ENCODE measurements at places on chromosomes 2 and 18. TPM values are rescaled to one million over a fixed set of nuclear protein-coding genes. Genes with fewer than 3 reads are reported as not detected.

ALPP gene
- not detected for total RNA-seq

RGPD5 gene
- 20.3 TPM for total RNA-seq

MAPK4 gene
- total RNA-seq, result not detected

EFR3B gene
- not detected for total RNA-seq

SMCHD1 gene
- 162 TPM for total RNA-seq

DNER gene
- not detected for total RNA-seq

UCN gene
- 2.2 TPM for total RNA-seq

ADI1 gene
- 28.5 TPM for total RNA-seq

WNT10A gene
- total RNA-seq, result 1.4 TPM

TNFRSF11A gene
- total RNA-seq, result 26.0 TPM

RRM2 gene
- total RNA-seq, result 546 TPM

VWC2L gene
- not detected for total RNA-seq

NTSR2 gene
- not detected for total RNA-seq

- DNase-seq, result no peak
Observed at GRCh38 chr2:98334439-98335078, 11.7 kb upstream of the CNGA3 start.

GRCh38 chr2:141522048-141522447 is 608.8 kb downstream of the LRP1B start:
- no peak for DNase-seq

- DNase-seq, result no peak
Observed at GRCh38 chr18:69999656-70000055, 52.0 kb upstream of the CD226 start.

DNA sequence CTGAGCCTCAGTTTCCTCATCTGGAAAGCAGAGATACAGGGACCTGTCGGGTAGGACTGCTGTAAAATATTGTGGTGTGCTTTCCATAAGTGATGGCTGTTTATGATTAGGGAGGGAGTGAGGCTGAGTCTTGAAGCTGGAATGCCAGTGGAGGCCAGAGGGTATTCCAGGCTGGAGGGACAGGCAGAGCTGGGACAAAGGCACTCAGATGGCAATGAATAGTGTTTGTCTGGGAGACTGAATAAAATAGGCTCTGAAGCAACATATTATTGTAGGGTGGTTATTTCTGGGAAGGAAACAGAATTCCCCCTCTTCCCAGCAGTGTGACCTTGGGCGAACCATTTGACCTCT is 120.7 kb downstream of the INHBB start:
- DNase-seq, result no peak

DNA sequence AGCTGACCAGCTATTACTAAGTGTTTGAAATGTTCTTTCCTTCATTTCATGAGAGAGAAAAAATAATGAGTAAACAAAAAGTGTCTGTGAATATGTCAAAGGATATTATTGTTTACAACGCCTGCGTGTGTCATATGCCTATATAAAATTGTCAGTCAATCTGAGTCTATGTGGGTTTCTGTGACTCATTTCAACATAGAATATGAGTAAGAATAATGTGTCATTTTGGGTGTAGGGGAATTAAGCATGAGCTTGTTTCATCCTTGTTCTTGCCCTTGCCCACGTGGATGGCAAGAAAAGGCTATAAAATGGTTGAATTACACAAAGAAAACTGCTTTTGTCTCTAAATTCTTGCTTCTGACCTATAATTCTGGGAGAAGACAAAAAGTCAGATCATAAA is 466.0 kb downstream of the PTH2R start:
- DNase-seq, result no peak

DNA sequence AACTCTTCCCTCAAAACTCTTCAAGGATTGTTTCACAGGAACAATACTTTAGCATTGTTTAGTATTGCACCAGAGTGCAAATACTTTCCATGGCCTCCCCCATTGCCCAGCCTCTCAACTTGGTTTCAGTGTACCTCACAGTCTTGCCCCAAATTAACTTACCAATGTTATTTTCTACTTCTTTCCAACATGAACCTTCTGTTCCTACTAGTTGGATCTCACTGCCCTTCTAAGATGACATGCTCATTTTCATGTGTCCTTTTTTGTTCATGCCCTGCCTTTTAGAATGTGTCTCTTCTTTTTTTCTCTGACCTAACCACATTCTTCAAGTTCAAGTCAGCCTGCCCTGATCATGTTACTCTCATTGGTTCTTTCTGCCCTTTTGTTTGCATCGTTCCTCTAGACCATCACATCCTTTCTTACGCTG is 4.1 kb downstream of the SPATS2L start:
- no peak for DNase-seq

DNA sequence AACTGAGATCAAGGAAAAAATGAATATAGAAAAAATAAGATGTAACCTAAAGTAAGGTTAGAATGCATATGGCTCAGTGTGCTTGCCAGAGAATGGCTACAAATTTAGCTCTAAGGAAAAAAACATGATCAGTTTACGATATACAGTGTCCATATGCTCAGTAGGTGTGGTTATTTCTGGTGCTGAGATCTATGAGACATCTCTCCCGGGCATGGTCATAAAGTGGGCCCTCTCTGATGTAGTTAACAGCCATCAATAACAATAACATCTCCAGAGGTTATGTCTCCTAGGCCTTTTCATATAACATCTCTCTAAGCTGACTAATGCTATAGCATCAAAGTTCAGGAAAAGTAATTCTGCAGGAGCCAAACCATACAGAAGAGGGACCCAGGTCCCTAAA is 56.3 kb upstream of the UBE2E3 start:
- DNase-seq, result no peak

- peak; percentile 5 for DNase-seq
Observed at GRCh38 chr2:240647503-240648154, 22.3 kb downstream of the GPR35 start.

DNA sequence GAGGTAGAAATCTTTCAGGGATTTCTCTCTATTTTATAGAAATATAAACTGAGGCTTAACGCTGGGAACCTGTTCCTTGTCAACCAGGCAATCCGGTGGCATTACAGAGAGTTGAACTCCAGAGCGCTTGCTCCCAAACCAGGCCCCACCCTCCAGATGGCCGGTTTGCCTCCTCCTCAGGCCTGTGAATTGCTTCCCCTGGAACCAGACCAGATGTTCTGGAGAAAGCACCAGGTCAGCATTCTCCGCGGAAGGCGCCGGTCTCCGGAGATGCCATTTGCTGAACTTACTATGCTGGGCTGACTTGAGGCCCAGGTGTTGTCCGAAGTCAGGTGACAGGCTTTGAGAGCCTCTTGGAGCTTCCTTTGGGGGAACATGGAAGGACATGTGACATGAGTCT is 17.2 kb downstream of the TNP1 start:
- DNase-seq, result no peak

DNA sequence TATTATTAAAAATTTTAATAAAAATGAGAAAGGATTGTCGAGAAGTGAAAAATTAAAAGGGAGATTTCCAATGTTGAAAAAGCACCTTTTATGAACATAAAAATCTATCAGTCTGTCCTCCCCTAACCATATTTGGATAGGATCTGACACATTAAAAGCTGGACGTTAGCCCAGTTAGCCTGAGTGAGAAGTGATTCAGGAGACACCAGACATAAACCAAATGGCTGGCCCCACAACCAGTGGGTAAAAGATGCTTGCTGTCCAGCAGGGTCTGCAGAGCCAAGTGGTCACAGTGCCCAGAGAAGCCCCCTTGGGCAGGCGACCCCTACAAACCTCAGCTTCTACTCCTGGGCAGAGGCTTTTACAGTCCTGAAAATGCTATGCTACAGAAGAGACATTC is 253.8 kb upstream of the LYPD1 start:
- DNase-seq, result no peak

DNA sequence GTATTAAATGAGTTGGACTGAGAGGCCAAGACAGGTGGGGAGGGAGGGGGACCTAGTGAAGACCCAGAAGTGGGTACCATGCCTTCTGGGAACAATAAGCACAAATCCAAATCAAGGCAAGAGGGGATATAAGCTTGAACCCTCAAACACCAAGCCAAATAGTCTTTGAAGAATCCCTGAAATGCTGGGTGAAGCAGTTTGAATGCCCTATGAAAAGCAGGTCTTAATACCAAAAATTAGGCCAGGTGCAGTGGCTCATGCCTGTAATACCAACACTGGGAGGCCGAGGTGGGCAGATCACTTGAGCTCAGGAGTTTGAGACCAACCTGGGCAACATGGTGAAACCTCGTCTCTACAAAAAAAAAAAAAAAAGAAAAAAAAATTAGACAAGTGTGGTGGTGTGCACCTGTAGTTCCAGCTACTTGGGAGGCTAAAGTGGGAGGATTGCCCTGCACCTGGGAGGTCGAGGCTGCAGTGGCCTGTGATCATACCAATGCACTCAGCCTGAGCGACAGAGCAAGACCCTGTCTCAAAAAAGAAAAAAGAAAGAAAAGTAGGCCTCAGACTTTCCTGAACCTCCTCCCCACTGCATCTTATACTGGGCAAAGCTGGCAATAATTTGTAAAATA is 3.5 kb downstream of the PCBP1 start:
- DNase-seq, result no peak

DNA sequence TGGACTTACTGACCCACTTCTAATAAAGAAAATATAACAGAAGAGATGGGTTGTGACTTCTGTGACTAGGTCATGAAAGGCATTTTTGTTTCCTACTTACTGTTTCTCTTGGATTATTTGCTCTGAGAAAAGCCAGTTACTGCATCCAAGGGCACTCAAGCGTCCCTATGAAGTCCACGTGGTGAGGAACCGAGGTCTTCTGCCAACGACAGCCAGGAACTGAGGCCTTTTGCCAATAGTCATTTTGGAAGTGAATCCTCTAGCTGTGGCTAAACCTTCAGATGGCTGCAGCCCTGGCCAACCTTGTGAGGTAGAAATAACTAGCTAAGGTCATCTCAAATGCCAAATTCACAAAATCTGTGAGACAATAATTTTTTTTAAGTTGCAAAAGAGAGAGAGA is 449.8 kb upstream of the RGPD4 start:
- DNase-seq, result no peak

GRCh38 chr18:48018851-48019250 is 88.4 kb upstream of the SMAD2 start:
- DNase-seq, result no peak

- no peak for DNase-seq
Observed at GRCh38 chr2:21367421-21367820, 243.7 kb downstream of the TDRD15 start.

DNA sequence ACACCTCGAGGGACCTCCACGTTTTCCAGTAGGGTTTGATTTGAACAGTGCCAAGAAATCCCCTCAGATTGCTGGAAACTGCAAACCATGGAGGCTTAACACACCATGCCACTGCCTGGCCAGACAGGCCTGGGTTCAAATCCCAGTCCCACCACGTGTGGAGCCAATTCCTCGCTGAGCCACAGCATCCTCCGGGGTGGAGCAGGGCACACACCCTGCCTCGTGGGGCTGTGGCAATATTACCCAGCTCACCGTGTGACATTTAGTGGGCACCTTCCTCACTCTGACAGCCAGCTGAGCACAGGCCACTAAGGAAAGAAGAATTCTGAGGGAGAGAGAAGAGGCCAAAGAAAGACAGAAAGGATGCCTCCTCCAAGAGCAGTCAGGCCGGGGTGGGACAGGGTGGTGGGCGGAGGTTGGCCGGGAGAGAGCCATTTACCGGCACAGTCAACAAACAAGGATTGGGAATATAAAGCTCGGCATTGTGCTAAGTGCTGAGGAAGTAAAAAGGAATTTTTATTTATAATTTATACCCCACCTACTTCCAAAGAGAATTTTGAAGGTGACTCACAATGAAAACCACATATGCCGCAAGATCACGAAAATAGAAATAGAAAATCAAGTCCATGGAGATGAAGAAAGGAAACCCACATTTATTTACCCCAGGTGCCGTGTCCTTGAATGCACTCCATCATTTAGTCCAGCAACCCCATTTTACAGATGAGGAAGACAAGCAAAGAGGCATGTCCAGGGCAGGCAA is 111.5 kb downstream of the MCFD2 start:
- DNase-seq, result no peak

DNA sequence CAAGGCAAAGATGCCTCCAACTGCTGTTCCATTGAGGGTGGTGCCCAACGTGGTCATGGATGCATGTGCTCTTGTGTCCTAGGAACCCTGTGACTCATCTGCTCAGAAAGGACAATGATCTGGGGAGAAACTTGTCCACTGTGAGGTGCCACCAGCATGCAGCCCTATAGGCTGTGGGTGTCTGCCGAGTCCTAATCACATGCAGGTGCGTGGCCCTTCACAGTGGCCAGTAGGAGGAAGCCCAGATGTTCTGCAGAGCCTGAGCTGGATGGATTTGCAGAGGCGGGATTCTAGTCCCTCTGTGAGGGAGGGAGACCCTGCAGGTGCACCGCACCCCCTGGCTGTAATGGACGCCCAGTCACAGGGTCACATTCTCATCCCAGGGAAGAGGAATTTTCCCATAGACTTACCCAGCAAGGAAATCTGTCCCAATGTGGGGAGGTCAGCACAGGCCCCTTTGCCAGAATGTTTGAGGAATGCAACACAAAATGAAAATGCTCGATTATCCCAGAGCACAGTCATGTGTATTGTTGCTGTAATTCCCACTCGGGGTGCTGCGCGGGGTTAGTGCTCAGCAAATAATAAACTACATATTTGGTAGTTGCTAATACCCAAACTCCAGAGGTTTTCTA is 13.9 kb downstream of the GDF7 start:
- DNase-seq, result no peak

DNA sequence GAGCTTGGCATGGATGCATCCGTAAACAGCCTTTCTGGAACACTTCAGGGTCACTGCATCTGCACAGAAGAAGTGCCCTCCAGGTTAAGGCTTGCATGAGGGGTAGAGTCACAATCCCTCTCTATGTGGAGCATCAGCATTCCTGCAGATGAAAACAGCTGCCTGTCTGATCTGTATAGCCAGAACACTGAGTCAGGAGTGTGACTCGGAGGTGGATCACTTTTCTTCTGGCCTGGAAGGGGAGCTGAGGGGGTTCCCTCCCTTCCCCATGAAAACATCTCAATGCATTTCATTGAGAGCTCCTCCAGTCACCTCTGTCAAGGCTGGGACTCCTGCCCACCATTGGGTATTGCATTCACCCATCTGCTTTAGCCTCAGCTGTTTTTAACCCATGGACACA is 72.5 kb upstream of the SERPINE2 start:
- no peak for DNase-seq

- DNase-seq, result no peak
Observed at GRCh38 chr2:233317196-233317943, 9.8 kb downstream of the SAG start.

DNA sequence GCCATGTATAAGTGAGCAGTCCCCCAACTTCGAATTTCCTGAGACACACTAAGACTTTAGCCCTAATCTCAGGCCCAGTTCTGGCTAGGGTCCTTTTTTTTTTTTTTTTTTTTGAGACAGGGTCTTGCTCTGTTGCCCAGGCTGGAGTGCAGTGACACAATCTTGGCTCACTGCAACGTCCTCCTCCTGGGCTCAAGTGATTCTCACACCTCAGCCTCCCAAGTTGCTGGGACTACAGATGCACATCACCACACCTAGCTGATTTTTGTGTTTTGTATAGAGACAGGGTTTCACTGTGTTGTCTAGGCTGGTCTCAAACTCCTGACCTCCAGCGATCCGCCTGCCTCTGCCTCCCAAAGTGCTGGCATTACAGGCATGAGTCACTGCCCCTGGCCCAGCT is 23.9 kb upstream of the TGIF1 start:
- no peak for DNase-seq

- no peak for DNase-seq
Observed at GRCh38 chr2:69366-70344, 23.4 kb upstream of the FAM110C start.

- no peak for DNase-seq
Observed at GRCh38 chr18:48891721-48892120, 59.0 kb downstream of the SMAD7 start.
